T47D (cell line): ENCODE measurements at places on chromosomes 5 and 9.

GRCh38 chr5:180424094-180424493, 70.1 kb upstream of the CNOT6 start:
- DNase-seq, result no peak

DNA sequence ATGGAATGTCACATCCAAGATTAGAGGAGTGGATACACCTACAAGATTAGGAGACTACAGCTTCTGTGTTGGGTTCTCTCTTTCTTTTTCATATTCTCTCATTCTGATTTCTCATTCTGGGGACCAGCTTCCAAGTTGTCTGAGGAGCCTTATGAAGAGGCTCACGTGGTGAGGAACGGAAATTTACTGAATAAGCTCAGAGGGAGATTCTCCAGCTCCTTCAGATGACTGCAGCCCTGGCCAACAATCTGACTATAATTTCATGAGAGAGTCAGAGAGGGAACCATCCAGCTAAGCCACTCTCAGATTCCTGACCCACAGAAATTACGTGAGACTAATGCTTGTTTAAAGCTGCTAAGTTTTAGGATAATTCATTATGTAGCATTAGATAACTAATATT, 27.1 kb upstream of the TENT2 start:
- DNase-seq, result no peak

DNA sequence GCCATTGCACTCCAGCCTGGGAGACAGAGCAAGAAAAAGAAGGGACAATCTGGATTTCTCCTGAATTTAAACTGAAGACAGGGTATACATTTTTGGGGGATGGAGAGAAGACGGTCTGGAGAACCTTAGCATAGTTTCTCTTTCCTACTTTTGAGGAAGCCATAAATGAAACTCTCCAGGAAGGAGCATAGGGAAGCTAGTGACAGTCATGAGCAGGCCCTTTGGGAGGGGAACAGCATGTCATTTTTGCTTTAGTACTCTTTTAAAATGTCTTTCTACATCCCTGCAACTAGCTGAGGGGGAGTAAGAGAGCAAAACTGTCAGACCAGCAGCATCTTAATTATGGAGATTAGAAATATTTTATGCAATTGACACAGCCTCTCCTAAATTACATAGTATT, 8.2 kb upstream of the SLC44A1 start:
- DNase-seq, result no peak

- no peak for DNase-seq
Measured at GRCh38 chr5:42875785-42876374, 64.2 kb upstream of the SELENOP start.

DNA sequence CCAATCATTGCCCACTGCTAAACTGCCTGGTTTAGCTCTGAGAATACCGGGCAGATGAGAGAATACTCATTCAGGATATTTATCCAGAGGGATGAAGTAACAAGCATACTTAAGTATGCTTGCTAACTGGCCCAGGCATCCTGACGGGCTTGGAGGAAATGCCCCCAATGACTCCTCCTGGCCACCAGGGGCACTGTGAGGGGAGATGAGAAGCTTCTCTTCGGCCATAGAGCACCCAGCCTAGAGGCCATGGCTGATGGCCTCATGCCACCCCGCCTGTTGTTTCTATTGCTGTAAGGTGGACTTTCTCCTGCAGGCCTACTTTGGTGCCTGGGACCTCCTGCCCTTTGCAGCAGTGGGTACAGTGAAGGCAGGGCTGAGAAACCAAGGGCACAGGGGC, 134.5 kb upstream of the FSTL4 start:
- DNase-seq, result no peak

- DNase-seq, result no peak
Measured at GRCh38 chr9:89025553-89025952, 34.3 kb downstream of the S1PR3 start.

GRCh38 chr5:16140944-16141343, 38.6 kb downstream of the MARCHF11 start:
- no peak for DNase-seq

- no peak for DNase-seq
Measured at GRCh38 chr5:128062172-128062746, 21.3 kb upstream of the SLC12A2 start.

GRCh38 chr5:144864118-144864517, 693.4 kb downstream of the KCTD16 start:
- no peak for DNase-seq

- no peak for DNase-seq
Measured at GRCh38 chr9:105127863-105128220, 116.6 kb upstream of the SLC44A1 start.

GRCh38 chr9:93267681-93268505, 84.0 kb downstream of the WNK2 start:
- DNase-seq, result no peak

DNA sequence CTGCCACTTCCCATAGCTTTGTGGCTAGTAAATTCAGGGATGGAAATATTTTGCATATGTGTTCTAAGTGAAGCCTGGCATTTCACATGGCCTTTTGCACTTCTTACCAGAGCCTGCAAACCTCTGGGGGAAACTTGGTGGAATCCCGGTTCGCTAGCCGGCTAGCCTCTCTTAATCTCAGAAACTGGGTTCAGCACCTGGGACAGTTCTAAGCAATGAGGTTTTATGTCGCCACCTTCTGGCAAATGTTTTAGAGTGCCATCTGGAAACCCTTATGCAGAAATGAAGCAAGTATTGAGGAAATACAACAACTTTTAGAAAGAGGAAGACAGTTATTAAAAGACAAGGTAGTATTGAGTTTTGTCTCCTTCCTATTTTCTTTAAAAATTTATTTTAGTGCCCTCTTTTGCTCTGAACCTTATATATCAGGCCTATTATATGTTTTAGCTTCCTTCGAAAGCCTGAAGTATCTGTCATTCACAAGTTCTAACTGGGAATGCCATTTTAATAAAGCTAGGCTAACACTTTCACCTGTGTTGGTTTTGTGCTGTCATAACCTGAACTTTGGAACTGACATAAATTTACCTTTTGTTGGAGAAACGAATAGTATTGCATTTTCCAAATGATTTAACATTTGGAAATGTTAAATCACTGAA, 963 bp upstream of the HTR1A start:
- DNase-seq, result peak; percentile 89

DNA sequence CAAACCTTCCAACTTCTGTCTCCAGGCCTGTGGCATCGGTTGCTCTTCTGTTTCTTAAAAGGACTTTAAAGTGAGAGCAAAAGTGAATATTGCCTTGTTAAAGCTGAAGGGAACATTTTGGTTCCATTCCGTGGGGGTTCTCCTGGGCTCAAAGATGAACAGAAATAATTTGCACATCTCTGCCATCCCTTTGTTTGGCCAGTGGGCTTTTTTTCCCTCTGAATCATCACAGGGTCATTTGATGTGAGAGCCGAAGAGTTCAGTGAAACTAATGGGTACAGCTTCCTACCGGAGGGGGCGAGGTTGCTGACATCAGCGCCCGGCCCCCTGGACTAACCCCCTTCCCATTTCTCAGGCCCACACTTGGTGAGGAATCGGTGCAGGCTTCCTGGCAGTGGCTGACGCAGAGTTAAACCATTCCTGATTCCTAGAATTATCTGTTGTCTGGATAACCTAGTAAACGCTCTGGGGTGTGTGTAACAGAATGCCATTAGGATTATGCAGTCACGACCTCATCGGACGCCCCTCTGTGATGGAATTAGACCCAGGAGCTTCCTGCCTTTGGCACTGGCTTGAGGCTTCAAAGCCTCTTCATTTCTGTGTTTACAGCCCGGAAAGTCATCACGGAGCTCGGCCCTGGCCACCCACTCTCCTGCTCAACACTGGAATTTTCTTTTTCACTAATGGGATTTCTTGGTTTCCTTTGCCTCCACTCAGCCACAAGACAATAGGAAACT, 61.6 kb upstream of the RPL26L1 start:
- DNase-seq, result no peak

DNA sequence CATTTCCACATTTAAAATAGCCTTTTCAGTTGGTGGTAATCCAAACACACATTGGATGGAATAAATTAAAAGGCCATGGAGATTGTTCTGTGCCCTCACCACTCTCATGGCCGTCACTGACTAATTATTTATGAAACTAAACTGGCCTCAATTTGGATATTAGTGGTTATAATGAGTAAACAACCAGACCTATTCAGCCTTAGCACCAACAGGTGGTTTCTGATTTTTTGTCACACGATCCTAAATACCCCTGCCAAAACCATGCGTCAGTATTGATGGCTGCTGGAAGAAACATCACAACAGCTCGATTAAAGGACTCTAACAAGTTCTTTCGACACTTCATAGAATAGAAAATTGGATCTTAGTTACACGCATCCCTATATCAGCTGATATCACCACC, 276.0 kb upstream of the DAP start:
- no peak for DNase-seq

- no peak for DNase-seq
Measured at GRCh38 chr5:169651526-169651925, 14.5 kb downstream of the DOCK2 start.

DNA sequence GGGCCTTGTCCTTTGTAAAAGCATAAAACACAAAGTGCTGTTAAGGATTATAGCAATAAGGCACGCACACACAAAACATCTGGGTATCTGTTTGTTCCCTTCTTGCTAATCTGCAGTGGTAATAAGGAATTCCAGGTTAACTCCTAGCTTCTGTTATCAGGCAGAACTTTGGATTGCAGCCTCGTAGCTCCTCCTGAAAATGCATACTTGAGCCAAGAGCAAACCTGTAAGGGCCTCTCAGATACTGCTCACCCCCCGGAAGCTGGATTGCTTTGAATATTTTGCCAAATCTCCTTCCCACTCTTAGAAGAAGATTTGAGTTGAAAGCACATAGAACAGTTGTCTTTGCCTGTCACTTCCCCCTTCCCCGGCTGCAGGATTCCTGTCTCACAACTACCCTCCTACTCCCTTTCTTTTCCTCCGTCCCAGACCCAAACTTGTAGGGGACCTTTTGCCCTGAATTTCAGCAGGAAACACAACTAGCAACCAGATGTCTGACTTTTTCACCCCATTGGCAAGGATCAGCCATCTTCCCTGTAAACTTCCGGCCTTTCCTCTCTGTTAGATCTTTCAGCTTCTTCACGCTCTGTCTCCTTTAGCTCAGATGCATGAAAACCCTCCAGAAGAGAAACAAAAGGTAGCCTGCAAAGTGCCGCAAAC, 28.2 kb upstream of the SMAD5 start:
- DNase-seq, result no peak

DNA sequence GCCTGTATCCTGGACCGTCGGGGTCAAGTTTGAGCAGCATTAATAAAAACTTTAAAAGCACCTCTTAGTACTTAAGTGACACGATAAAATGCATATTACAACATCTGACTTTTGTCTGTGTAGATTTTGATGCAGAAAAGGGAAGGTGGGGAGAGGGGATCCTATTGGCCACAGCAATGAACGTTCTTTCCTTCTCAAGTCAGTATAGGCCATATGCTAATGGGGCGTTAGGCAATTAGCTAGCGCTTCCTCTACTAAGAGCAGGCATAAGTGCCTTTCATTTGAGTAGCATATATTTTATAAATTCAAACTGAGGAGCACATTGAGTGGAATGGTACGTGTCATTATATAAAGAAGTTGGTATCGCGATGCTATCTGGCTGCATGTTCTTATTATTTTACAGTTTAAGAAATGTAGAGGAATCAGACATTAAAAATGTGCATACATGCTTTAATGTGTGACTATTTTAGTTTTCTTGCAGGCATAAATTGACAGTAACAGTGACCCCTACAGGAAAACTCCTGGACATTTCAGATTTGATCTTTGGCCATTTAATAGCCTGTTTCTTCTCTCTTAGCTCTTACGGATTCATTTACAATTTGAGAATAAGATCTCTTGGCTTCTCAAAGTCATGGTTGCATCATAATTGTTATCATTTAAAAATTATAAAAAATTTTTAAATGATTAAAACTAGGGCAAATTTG, 1.1 kb upstream of the GNA14 start:
- peak; percentile 42 for DNase-seq

GRCh38 chr5:93574491-93575305, 6.3 kb downstream of the NR2F1-AS1 start:
- no peak for DNase-seq

GRCh38 chr9:17609312-17610005, 30.6 kb downstream of the SH3GL2 start:
- DNase-seq, result no peak

- peak; percentile 32 for DNase-seq
Measured at GRCh38 chr5:33379757-33380156, 61.0 kb upstream of the TARS1 start.

DNA sequence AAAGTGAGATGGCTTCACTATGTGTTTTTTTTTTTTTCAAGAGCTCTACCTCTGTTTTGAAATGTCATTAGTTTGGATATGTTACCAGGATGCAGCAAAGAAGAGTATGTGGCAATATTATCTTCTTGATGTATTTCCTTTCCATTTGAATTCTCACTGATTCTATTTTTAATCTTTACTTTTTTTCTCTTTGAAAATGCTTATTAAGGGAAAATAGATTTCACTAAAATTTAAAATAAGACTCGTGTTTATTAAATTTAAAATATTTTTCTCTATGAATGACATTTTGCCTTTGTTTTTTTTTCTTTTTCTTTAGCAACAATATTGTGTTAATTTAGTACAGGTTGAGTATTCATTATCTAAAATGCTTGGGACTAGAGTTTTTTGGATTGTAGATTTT, 29.2 kb downstream of the TENT2 start:
- DNase-seq, result no peak

- no peak for DNase-seq
Measured at GRCh38 chr5:113005454-113005853, 28.9 kb downstream of the DCP2 start.

GRCh38 chr9:37706290-37706689, 47.3 kb upstream of the TRMT10B start:
- no peak for DNase-seq

GRCh38 chr9:126367616-126368015, 41.0 kb downstream of the MVB12B start:
- DNase-seq, result no peak

DNA sequence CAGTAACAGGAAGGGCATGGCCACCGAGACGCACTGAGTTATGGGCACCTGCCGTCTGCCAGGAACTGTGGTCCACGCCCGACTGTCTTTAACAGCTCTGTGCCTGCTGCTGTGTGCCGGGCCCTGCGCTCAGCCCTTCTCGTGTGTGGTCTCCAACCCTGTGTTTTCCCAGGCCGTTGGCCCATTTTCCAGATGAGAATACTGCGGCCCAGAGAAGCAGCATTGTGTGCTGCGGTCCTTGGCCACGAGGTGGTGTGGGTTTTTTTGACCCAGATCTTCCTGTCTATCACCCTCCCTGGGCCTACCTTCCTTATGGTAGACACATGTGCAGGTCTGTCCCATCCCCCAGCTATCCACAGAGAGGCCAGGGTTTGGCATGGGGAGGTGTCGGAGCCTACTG, 47.0 kb downstream of the RXRA start:
- no peak for DNase-seq

DNA sequence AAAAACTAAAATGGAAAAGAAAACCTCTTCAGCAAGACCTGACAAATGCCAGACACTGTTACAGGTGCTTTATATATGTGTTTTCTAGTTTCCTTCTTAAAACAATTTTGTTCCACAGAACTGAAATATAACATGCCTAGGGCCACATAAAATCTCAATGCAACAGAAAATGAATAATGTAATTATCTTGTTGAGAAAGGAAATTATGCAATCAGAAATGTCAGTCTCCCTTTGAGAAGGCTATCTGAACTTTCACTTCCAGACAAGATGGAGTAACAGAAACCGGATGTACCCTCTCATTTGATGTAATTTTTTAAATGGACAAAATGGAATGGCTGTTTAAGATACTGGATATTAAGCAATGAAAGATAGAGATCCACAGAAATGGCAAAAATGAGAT, 79.2 kb downstream of the AGTPBP1 start:
- no peak for DNase-seq
